ENCODE measurements at places on chromosomes 5 and 9.

- no peak for DNase-seq
Observed at GRCh38 chr5:181028032-181028819, 11.8 kb upstream of the BTNL9 start.

GRCh38 chr5:8949908-8950307 lies 596.0 kb downstream of the SEMA5A start:
- DNase-seq: no peak

DNA sequence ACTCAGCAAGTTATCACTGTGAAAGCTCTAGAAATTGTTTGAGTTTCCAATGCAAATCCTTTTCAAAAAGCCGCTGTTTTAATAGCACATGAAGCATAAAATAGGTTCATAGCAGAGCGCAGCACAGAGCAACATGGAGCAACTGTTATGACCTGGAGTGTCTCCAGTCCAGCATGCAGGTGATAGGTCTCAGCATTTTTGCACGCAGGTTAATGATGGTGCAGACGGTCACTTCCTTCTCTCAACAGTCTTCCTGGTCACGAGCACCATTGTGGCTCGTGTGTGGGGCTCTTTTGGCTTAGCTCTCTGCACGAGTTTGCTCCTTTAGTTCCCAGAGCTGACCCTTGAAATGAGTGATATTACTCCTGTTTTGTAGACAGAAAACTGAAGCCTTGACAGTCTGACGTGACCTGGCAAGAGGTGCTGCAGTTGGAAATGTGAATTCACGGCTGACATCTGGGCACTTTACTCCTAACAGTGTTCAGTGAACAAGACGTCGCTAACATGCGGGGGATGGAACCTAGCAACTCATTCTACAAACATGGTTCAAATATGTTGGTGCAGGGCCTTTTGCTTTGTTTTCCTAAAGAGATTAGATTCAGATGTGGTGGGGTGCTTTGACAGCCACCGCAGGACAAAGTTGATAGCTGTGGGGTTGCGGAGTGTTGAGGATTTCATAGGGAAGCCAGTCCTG lies 10.0 kb downstream of the TENT4A start:
- no peak for DNase-seq

DNA sequence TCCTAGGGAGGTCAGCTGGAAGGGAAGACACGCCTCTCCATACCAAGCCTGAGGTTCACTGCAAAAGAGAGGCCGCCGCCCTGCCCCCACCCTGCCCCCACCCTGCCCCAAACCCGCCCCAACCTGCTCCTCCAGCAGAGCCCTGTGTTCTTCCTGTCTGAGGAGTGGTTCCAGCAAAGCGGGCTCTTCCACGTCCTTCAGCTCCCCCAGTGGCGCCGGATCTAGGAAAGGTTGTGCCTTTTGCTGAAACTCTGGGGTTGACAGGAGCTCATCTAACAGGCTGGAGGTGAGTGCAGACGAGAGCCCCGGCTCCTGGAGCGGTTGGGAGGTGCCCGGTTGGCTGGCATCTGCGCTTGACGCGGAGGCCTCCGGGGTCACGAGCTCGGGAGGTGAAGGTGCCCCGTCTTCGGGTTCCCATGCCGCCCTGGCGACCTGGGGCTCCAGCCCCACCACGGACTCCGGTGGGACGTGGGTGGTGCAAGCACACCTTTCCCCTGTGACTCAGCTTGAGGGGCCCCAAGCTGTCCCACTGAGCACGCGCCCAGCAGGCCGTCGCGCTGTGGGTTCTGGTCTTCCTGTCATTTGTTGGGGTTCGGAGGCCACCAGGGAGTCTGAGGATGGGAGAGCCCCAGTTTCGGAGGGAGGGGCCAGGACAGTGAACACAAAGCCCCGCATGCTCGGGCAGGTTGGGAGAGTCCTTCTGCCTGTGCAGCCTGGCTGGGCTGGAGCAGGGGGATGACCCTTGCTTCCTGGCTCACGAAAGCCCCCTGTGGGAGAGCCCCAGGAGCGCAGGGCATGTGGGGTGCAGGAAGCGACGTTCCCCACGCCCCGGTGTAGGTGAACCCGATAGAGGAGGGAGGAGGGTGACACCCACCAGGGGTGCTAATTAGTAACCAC lies 1467.1 kb downstream of the FOXD4L5 start:
- DNase-seq: no peak

DNA sequence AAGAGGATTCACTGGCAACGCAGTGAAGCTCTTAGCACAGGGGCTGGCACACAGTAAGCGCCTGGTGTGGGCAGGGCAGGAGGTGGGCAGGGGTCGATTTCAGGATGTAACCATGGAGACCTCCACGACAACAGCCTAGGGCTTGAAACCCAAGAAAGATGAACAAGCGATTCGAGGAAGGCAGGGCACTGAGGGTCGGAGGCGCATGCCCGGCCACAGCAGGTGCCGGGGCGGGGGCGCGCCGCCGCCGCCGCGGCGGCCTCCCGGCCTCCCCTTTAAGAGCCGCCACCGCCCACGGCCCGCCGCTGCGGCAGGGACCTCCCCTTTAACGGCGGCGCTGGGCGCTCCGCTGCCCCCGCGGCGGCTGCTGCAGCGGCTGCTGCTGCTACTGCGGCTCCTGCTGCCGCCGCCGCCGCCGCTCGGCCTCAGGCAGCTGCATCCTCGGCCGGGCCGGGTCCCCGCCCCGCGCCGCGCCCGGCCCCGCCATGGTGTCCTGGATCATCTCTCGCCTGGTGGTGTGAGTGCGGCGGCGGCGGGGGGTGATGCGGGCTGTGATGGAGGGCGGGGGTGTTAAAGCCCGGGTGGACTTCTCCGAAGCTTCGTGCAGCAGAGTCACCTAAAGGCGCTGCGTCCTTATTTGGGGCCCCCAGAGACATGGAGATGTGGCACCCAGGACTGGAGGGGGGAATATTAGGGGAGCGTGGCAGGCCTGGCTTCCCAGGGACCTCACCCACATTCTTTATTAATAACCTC lies at the start of gene REEP2:
REEP2 (plus strand) TSS at position 334 of the 753 bp plus-strand sequence; CDS start at position 486, 152 bp downstream.
- peak; percentile 68 for DNase-seq

- DNase-seq: no peak
Observed at GRCh38 chr5:131264451-131265099, 722 bp downstream of the CDC42SE2 start.
